ENCODE measurements at places on chromosomes 7 and 10.

DNA sequence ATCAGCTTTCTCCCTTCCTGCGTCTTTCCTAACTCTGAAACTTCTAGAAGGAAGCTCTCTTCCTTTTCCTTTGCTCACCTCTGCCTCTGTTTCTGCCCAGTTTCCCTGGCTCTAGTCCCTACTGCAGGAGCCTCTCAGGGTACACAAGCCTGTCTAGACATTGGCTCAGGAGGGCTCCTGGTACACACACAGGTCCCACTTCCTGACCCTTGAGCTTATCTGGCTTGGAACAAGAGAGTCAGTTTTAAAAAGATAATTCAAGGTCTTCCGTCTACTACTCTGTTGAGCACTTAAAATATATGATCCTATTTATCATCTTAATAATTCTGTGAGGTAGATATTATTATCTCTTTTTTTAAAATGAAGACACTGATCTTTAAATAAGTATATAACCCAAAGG, 140.7 kb downstream of the RTKN2 start:
- DNase-seq: no peak

DNA sequence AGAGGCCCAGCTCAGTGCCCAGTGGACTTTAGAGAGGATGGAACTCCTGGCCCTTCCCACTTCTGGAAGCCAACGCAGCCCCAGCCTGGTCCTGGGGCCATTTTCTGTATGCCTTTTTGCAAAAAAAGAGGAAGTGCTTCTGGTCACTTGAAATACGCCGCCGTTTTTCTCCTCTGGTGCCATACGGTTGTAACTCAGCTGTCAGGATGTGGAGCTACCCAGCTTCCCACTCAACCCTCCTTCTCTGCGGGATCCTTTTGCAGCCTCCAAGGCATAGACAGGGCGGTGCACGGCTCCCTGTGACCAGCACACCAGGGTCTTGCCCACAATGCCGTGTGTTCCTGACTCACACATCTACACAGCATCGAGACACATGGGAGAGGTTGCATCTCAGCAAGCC, 369.6 kb downstream of the TCERG1L start:
- no peak for DNase-seq

GRCh38 chr10:17599089-17599488, 18.1 kb downstream of the HACD1 start:
- DNase-seq: no peak

DNA sequence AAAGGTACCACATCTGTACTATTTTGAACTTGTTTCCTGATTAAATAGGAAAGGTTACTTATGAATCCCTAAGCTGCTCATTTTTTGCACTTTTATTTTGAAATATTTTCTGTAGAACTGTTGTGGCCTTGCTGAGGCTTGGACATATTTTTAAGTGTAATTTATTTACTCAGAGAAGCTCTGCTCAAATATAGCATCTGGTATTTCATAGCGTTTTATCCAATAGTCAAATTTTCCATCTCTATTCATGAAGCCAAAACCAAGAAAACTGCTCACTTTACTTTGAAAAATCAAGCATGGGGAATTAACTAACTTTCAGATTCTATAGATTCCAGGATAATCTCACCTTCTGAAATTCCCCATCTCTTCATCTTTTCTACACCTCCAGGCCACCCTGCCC, 6.6 kb upstream of the FAM3C start:
- no peak for DNase-seq

DNA sequence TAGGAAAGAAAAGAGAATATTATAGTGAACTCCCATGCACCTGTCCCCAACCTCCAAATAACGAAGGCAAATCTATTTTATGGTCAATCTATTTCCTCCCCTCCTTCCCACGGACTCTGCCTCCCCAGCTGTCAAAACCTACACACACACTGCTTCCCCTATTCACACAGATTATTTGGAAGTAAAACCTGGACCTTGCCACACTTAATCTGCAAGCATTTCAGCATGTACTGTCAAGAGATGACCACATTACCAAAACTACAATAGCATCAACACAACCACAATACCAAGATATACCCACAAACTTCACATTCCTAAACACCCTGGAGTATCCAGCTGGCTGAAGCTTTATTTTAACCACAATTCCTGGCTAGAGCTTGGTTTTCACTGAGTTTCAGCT, 27.8 kb upstream of the KCNK18 start:
- DNase-seq: no peak

GRCh38 chr7:125098377-125098970, 168.8 kb upstream of the POT1 start:
- DNase-seq: no peak

DNA sequence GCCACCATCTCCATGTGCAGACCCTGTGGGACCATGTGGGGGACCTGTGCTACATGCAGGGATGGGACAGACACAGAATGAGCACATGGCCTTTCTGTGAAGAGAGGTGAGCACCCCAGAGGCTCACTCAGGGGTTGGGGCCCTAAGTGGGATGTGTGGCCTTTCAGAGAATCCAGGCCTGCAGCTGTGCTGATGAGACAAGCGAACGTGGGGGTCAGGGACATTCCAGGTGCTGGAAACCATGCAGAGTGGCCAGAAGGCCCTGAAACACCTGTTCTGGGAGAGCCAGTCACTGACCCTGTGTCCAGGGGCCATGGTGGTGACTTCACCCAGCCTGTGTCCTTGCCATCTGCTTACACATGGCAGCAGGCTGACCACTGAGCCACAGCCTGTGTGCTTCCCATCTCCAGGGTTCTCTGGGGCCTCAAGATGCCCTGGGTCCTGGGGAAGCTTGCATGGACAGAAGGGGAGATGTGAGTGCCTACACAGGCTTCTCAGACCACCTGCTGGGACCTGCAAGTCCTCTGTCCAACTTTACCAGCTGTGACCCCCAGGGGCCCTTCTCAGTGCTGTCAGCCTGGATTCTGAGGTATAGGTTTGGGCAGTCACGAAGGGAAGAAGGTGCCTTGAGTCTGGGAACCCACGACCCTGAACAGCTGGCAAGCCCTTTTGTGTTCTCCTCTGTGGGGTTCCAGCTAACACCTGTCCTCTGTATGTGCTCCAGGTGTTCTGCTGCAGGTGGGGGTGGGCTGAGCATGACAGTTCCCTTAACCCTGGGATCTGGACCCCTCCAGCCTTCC, 17.6 kb downstream of the RAMP3 start:
- peak; percentile 5 for DNase-seq

GRCh38 chr7:132077971-132078685, 498.1 kb downstream of the PLXNA4 start:
- no peak for DNase-seq

- DNase-seq: no peak
Observed at GRCh38 chr7:88314061-88314491, 7.4 kb upstream of the STEAP4 start.

DNA sequence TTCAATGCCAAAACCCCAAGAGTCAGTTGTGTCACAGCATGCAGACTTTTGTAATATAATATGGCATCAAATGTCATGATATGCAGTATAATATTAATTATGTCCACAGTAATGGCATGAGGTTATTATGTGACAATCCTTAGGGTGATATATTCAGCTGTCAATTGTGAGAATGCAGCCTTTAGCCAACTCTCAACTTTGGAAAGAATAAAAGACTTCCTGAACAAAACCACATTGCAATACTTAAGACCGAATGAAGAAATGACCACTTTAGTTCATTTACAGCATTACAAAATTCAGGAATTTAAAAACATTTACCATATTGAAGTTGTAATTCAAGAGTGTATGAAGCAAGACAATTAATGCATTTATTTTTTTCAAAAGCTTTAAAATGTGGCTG, 45.4 kb downstream of the CPVL start:
- DNase-seq: no peak

- DNase-seq: no peak
Observed at GRCh38 chr7:124784879-124785818, 19.6 kb upstream of the GPR37 start.

- no peak for DNase-seq
Observed at GRCh38 chr10:67107670-67108069, 181.8 kb downstream of the LRRTM3 start.

DNA sequence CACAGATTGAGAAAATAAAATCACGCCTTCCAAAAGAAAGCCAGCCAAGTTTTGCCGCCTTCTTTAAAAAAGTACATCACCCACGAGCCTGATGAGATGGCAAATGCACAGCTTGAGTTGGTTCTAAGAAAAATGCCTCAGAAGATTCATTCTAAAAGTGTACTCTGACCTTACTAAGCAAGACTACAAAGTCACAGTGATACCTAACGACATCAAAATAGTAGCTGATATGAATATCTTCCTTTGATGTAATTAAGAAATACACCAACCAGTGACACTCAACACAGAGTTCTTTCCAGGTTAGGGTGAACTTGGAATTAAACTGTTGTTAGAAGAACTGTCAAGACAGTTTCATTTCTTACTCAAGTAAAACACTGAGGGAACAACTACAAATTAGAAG, 78.0 kb upstream of the AMPH start:
- DNase-seq: no peak

DNA sequence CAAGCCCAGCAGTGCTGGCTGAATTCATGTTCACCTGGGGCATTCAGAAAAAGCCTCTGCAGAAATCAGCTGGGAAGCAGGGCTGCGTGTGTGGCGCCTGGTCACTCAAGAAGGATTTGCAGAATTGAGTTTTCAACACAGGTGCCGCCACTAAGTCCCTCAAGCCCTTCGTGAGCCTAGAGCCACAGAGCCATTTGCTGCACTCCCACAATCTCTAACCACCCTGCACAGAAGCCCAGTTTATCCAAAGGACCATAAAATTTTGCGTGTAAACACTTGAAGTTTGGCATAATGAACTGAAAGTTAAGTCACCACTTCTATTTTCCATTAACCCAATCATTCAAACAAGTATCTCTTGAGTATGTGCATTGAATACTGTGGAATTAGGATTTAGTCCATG, 136.2 kb downstream of the DIP2C start:
- no peak for DNase-seq

DNA sequence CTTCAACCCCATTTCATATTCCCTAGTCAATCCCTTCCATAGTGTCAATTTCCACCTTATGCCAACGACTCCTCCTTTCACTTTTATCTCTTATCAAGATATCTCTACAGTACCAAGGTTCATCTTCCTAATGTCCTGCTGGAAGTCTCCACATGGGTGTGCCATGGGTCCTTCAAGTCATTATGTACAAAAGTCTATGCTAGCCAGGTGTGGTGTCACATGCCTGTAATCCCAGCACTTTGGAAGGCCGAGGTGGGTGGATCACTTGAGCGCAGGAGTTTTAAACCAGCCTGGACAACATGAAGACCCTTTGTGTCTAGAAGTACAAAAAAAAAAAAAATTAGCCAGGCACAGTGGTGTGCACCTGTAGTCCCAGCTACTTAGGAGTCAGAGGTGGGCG, 47.6 kb downstream of the PRTFDC1 start:
- DNase-seq: no peak

DNA sequence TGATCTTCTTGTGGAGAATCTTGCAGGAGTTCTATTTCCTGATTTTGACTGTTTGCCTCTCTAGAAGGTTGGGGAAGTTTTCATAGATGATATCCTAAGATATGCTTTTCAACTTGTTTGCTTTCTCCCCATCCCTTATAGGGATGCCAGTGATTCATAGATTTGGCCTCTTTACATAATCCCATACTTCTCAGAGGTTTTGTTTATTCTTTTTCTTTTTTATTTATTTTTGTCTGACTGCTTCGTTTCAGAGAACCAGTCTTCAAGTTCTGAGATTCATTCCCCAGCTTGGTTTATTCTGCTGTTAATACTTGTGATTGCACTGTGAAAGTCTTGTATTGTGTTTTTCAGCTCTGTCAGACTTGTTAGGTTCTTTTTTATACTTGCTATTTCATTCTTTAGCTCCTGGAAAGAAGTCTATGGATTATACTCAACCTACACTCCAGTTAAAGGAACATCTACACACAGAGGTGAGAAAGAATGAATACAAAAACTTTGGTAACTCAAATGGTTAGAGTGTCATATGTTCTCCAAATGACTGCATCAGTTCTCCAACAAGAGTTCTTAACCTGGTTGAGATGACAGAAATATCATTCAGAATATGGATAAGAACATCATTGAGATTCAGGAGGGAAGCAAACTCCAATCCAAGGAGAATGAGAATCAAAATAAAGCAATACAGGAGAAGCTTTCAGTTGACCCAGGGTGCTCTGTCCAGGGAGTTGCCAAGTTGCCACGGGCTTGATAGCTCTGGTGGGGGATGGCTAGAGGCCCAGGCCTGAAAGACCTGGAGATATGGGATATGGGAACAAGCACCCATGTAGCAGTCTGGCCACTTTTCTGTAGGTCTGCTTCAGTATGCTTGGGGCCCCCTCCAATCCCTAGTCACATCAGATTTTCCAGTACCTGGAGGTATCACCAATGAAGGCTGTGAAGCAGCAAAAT, 150.3 kb downstream of the AHR start:
- DNase-seq: no peak

DNA sequence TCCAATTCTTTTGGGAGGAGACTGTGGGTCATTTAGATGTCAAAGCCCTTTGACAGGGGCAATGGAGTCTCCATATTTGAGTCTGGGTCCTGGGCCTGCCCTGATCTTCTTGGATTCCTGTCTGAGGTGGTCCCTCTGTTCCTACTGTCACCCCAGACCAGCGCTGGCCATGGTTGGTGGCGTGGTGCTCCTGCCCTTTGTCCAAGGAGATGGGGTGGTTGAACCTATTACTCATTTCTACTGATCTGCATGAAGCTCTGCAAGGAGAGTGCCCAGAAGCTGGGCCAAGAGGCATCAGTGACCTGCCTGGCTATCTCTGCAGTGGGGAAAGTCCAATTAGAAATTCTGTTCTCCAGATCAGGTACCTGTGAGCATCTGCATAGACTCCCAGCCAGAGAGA, 355.6 kb upstream of the NUPR2 start:
- no peak for DNase-seq
